ENCODE measurements at places on chromosomes 11 and 22. TPM values are rescaled to one million over a fixed set of nuclear protein-coding genes. Genes with fewer than 3 reads are reported as not detected.
A peak's percentile ranks its signal among the peaks of the same experiment; 100 is the strongest.

DNA sequence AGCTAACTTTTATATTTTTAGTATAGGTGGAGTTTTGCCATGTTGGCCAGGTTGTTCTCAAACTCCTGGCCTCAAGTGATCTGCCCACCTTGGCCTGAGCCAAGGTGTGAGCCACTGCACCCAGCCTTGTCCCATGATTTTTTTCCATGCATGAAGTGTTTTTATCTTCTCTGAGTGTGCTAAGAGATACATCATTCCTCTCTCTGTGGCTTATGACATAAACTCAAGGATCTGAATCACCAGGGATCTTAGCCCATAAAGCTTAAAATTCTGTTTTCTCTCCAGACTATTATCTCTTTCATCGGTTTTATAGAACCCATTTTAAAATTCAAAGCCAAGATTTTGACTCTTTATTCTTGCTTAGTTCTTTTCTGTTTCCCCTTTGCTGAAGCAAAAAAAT, 48.4 kb upstream of the C11orf58 start:
- DNase-seq = no peak
- no peak overlapping the region for H3K4me3 ChIP-seq
- no peaks in the 10 kb centered on the region for H3K27me3 ChIP-seq
- no peak overlapping the region for H3K27ac ChIP-seq
- H3K4me1 ChIP-seq = no peaks in the 10 kb centered on the region
- no peaks in the 10 kb centered on the region for H3K36me3 ChIP-seq

- no peak overlapping the region for H3K27ac ChIP-seq
- no peak overlapping the region for H3K4me3 ChIP-seq
- no peaks in the 10 kb centered on the region for H3K27me3 ChIP-seq
- H3K36me3 ChIP-seq = peaks cover 11% of the 10 kb centered on the region
- no peaks in the 10 kb centered on the region for H3K4me1 ChIP-seq
These were observed 106.4 kb downstream of the MIAT start for GRCh38 chr22:26763633-26764361.

- no peak overlapping the region for H3K27ac ChIP-seq
- no peak overlapping the region for H3K4me3 ChIP-seq
- no peaks in the 10 kb centered on the region for H3K4me1 ChIP-seq
- H3K27me3 ChIP-seq = no peaks in the 10 kb centered on the region
- DNase-seq = no peak
These were observed 4.3 kb upstream of the CRTAM start for GRCh38 chr11:122833846-122834464.

OR52D1 gene
- not detected for total RNA-seq

- H3K27me3 ChIP-seq = no peaks in the 10 kb centered on the region
- H3K27ac ChIP-seq = no peak overlapping the region
- H3K36me3 ChIP-seq = no peaks in the 10 kb centered on the region
- H3K4me3 ChIP-seq = no peak overlapping the region
These were observed 4.7 kb downstream of the PYGM start for GRCh38 chr11:64754919-64755662.

GRCh38 chr11:106840947-106841346, 177.3 kb downstream of the GUCY1A2 start:
- H3K4me3 ChIP-seq = no peak overlapping the region
- H3K27me3 ChIP-seq = no peaks in the 10 kb centered on the region
- DNase-seq = no peak
- H3K4me1 ChIP-seq = no peaks in the 10 kb centered on the region
- H3K27ac ChIP-seq = no peak overlapping the region

- H3K4me3 ChIP-seq = no peak overlapping the region
- no peak for DNase-seq
- H3K27me3 ChIP-seq = no peaks in the 10 kb centered on the region
These were observed 1419.8 kb upstream of the TENM4 start for GRCh38 chr11:80860632-80861031.

DNA sequence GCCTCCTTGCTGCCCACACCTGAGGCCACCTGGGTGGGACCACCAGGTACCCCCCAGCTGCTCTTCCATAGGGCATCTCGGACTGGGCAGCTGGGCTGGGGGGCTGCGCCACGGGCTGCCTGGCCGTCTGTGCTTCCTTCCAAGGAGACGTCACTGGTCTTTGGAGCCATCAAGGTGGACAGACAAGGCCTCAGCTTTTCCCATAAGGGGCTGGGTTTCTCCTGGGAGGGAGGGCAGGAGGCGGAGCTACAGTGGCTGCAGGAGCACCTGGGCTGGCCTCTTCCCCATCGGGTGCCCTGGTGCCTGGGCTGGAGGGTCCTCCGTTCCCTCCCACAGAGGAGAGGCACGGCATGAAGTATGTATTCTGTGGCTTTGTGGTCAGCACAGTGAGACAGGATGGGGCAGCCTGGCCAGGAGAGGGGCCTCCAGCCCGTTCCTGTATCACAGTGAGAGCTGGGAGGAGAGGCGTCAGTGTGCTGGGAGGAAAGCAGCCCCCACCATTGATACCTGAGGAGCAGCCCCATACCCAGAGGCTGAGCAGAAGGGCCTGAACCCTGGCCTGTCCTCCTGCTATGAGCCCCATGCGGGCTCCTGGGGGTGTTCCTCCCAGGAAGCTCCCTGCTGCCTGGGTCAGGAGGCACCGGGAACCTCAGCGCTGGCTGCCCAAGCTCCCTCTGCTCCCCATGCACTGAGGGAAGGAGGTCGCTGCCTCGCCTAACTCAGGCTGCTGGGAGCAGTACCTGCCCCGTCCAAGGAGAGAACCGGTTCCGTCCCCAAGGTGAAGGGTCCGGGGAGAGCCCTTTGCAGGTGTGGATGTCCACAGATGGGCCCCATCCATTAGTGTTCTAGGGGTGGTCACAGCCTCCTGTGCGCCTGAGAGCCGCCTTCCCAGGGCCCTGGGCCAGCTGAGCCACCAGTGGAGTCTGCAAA, 1075.0 kb downstream of the BRD1 start:
- H3K4me3 ChIP-seq = no peak overlapping the region
- no peaks in the 10 kb centered on the region for H3K27me3 ChIP-seq
- H3K36me3 ChIP-seq = no peaks in the 10 kb centered on the region
- H3K4me1 ChIP-seq = no peaks in the 10 kb centered on the region
- no peak for DNase-seq
- no peak overlapping the region for H3K27ac ChIP-seq

PDE2A gene
- 5.4 TPM for total RNA-seq

WNT11 gene
- 13.9 TPM for total RNA-seq

LSP1 gene
- total RNA-seq = 95.6 TPM

ACTN3 gene
- total RNA-seq = not detected

DNA sequence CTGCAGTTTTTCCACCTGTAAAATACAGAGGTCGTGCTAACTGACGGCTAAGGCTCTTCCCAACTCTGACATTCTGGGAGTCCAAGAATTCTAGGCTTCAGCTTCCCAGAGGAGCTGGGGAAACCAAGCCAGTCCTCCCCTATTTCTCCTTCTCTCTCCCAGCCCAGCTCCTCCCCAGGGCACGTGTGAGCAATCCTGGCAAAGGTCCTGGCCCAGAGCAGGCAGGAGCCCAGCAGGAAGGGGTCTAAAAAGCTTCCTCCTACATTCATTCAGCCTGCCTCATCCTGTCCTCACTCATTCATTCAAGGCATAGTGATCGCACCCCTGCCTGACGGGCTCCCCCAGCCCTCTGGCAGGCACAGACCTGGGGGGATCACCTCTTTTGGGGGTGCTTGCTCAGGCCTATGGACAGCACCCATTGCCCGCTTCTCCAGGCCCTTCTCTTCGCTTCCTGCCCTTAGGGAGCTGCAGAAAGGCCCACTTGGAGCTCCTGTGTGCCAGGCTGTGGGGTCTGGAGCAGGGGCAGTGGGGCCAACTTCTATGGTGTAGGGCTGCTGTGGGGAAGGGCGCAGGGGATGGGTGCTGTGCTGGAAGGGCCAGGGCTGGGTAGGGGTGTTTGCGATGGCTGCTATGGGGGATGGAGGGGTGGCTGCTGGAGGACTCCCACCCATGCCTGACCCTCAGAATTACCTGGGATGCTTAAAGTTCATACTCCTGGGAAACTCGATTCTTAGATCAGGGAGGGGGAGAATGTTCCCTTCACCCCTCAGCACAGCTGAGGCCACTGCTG, 9.8 kb downstream of the KCNC1 start:
- H3K4me1 ChIP-seq = no peaks in the 10 kb centered on the region
- H3K27me3 ChIP-seq = peaks cover 39% of the 10 kb centered on the region
- no peaks in the 10 kb centered on the region for H3K36me3 ChIP-seq
- no peak overlapping the region for H3K4me3 ChIP-seq
- no peak overlapping the region for H3K27ac ChIP-seq

DNA sequence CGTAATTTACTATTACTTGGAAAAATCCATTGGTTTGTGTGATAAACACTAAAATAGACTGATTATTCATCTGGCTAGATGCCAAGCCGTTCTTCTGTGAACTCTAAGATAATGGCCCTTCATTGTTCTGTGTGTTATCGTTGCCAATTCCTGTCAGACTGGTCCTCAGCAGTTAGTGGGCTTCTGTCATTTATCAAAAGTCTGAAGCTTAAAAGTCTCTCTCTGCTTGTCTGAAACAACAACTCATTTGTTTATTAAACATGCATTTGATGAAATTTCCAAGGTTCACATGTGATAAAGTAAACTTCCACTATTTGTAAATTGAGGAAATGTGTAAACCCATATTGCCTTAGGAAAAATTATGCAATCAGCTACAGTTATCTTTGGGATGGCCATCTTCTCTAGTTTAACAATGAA, 21.1 kb upstream of the RDX start:
- H3K36me3 ChIP-seq = no peaks in the 10 kb centered on the region
- DNase-seq = no peak
- no peaks in the 10 kb centered on the region for H3K4me1 ChIP-seq
- no peaks in the 10 kb centered on the region for H3K27me3 ChIP-seq

GRCh38 chr11:66277471-66278362, at the start of gene CNIH2:
Gene CNIH2 (plus strand): TSS chr11:66278175. CDS start chr11:66278457, 282 bp downstream.
- peaks cover 43% of the 10 kb centered on the region for H3K36me3 ChIP-seq
- H3K27me3 ChIP-seq = no peaks in the 10 kb centered on the region
- peak within 1 kb of the TSS; percentile 42 for H3K4me3 ChIP-seq
- no peak within 1 kb of the TSS for H3K27ac ChIP-seq
- no peak for DNase-seq

DNA sequence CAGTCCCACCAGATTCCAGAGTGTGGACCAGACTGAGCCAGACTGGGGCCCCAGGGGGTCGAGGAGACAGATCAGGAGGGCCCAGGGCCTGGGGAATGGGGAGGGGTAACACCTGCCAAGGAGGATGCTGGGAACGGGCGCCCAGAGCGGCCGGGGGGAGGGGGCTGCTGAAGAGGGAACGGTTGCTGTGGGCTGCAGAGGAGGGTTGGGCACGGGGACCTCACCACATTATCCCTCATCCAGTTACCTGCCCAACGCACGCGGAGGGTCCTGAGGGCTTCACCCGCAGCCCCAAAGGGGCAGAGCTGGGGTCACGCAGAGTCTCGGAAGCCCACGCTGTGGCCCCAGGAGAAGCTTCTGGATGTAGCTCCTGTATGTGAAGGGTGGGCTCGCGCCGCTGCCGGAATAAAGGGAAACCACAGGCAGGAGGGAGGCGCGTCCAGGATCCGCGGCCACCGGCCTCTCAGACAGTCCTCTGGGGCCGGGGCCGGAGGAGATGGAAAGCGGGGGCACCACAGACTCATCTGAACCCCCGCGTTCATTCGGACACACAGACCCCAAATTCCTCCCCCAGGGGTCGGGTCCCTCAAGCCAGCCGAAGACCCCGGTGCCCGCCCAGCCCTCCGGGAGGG, 866 bp upstream of the SELENOO start:
- peak overlapping the region; percentile 83 for H3K27ac ChIP-seq
- no peaks in the 10 kb centered on the region for H3K27me3 ChIP-seq
- peaks cover 28% of the 10 kb centered on the region for H3K4me1 ChIP-seq
- H3K4me3 ChIP-seq = peak overlapping the region; percentile 86
- no peak for DNase-seq
- peaks cover 27% of the 10 kb centered on the region for H3K36me3 ChIP-seq

DNA sequence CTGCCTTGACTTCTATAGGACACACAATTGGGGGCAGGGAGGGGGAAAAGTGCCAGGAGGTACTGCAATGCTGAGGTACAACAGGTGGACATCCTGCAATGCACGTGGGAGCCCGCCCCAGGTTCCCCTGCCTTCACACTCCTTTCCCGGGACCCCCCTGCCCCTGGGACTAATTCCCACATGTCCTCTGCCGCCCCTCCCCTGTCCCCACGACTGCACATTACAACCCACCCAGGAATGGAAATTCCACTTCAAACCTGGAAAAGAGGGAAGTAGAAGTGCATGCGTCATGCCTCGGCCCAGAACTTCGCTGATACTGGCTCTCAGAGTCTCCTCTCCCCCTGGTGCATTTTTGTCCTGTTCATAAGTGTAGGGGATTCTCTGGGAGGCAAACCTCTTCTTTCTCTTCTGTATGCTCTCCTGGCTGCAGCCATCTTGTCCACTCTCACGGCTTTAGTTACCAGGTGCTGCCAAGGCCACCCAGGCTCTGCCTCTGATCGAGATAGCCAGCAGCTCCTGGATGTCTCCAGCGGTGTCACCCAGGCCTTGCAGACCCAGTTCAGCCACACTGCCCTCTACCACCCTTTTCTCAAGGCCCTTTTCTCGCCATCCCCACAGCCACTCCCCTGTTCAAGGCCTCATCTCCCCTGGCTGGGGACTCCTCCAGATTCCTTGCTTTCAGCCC, 43.7 kb downstream of the GDPD5 start:
- DNase-seq = no peak
- no peak overlapping the region for H3K4me3 ChIP-seq
- no peaks in the 10 kb centered on the region for H3K36me3 ChIP-seq

DNA sequence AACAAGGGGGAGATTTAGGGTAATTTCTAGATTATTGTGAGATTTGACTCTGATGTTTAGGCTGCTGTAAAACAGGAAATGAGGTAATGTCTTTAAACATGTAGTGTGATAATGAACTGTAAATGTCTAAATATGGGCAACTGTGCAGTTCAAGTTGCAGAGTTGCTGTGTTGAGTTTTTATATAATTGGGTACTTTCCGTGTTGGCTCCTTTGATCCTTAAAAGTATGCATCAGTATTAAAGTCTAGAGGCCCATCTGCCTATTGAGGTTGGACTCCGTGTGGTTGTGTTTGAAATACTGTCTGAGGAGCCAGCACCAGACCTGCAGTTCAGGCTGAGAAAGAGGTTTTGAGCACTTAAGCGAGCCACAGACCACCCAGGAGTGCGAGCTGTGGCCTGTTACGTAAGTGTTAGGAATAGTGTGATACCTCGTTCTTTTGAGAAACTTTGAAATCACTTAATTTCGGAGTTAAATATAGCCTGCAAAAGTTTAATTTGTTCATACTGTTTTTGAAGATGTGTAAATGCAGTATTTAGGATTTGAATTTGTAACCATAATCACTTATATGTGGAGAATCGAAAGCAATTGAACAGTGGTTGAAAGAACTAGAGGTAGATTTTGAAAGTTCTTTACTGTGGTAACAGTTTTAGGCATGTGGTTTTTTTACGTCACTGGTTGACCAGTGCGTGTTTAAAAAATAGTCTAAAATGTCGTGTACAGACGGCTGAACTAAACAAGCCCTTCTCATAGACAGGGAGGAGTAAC, 9.0 kb downstream of the FAM118A start:
- no peaks in the 10 kb centered on the region for H3K27me3 ChIP-seq
- H3K27ac ChIP-seq = peak overlapping the region; percentile 32
- H3K36me3 ChIP-seq = peaks cover 16% of the 10 kb centered on the region
- DNase-seq = no peak

DNA sequence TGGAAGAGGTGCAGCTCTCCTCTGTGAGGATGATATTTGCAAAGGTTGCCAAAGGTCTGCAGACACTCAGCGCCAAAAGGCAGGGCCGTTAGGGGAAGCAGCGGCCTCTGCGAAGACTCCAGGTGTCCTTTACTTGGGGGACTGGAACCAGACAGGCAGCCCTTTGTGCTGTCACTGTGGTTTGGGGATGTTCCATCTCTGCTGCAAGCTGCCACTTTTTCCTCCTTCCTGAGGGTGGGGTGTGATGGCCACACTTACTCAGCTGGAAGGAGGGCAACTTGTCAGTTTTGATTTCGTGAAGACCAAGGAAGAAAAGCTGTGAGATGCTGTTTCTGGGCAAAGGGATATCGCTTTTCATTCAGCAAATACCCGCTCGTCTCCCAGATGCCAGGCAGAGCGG, 96.5 kb upstream of the PRR5 start:
- no peaks in the 10 kb centered on the region for H3K36me3 ChIP-seq
- H3K27ac ChIP-seq = no peak overlapping the region
- no peaks in the 10 kb centered on the region for H3K4me1 ChIP-seq

Measured in suprapubic skin (tissue), 4 donors.